ENCODE measurements at places on chromosomes 13 and 19.

GRCh38 chr13:114258589-114258988 lies 22.8 kb upstream of the UPF3A start:
- no peak for DNase-seq

GRCh38 chr19:35777086-35777841 lies 1.9 kb downstream of the ARHGAP33 start:
- no peak for DNase-seq

- no peak for DNase-seq
Measured at GRCh38 chr13:104105418-104106355, 1039.5 kb upstream of the SLC10A2 start.

DNA sequence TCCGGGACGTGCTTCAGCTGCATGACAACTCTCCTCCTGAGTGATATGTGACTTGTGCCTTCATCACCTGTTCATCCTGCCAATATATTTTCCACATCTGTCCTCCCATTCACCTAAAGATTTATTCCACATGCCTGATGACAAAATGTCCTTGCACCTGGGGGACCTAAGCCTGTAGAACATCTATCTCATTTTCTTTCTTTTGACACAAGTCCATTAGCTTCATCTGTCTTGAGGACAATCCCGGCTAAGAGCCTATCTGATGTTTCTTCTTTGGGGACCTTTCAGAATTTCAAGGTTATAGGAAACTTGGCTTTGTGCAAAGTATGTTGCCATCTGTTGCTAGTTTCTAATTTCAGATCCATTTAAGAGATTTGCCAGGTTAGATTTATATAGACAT lies 41.1 kb downstream of the ITGBL1 start:
- DNase-seq = no peak

DNA sequence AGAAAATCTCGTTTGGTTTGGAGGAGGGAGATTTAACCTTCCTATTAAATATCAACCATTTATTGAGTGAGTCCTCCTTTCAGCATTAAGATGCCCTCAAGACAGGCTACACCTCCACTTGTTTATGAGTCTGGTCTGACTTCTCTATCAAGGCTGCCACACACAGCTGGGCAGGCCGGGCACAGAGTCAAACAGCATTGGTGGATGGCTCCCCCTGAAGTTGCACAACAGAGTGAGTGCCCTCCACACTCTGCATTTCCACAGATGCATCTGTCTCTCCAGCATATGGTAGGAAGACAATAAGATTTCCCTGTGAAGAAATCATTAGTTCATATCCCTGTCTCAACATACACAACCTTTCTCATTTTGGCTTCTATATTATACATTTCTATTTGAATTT lies 31.4 kb downstream of the PHF11 start:
- DNase-seq = no peak

GRCh38 chr19:42288881-42289555 lies 12.9 kb upstream of the PRR19 start:
- DNase-seq = no peak

DNA sequence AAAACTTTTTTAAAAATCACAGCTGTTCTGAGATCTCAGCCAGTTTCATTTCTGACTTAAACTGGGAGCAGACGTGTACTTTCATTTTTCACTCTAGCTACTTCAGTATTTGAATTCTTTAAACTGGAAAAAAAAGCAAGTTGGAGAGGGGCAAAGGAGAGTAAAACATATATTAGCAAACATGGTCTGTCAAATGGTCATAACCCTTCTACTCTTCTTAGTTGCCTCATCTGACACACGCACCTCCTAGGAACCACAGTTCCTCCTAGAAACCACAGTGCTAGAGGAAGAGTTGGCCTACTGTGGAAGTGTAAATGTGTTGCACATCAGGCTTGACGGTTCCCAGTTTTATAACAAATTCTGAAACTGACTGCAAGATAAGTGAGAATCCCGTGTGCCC lies 47.2 kb downstream of the TM9SF2 start:
- DNase-seq = no peak

DNA sequence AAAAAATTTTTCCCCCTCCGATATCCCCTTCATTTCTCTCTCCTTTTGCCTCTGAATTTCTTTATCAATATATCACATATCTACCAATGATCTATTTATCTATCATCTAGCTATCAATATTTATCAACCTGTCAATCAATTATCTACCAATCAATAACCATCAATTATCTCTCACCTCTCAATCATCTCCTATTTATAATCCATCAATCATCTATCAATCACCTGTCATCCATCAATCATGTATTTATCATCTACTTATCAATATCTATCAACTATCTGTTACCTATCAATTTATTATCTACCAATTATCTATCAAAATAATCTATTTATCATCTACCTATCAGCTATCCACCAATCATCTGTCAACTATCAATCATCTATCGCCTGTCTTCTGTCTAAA lies 17.1 kb downstream of the MBD3L1 start:
- no peak for DNase-seq

GRCh38 chr13:52945348-52945747 lies 83.3 kb upstream of the OLFM4 start:
- no peak for DNase-seq

GRCh38 chr13:110353339-110353977 lies 46.4 kb downstream of the COL4A2 start:
- DNase-seq = no peak
